Activated CD4-positive, alpha-beta T cell treated with anti-CD3 and anti-CD28 coated beads, Interleukin-2, amount 50 U/mL, for 24 hours (primary cell): ENCODE measurements at places on chromosomes 6 and 20.

GRCh38 chr6:22101163-22101562 is 195.7 kb downstream of the PRL start:
- no peak for DNase-seq

DNA sequence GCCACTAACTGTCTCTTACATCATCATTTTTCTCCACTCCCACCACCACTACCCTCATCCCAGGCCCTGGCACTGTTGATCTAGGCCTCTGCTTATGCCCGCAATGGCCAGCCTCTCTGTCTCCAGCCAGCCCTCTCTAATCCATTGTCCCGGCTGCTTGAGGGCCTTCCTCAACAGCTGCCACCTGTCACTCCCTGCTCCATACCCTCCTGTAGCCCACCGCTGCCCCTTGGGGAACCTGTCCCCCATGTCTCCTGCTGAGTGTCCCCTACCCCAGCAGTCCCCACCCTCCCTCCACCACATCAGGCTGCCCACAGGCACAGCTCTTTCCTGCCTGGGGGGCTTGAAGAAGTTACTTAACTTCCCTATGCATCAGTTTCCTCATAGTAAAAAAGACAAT is 13.4 kb downstream of the TEAD3 start:
- DNase-seq: no peak

- no peak for DNase-seq
Observed at GRCh38 chr6:133972388-133972787, 19.4 kb downstream of the TBPL1 start.

DNA sequence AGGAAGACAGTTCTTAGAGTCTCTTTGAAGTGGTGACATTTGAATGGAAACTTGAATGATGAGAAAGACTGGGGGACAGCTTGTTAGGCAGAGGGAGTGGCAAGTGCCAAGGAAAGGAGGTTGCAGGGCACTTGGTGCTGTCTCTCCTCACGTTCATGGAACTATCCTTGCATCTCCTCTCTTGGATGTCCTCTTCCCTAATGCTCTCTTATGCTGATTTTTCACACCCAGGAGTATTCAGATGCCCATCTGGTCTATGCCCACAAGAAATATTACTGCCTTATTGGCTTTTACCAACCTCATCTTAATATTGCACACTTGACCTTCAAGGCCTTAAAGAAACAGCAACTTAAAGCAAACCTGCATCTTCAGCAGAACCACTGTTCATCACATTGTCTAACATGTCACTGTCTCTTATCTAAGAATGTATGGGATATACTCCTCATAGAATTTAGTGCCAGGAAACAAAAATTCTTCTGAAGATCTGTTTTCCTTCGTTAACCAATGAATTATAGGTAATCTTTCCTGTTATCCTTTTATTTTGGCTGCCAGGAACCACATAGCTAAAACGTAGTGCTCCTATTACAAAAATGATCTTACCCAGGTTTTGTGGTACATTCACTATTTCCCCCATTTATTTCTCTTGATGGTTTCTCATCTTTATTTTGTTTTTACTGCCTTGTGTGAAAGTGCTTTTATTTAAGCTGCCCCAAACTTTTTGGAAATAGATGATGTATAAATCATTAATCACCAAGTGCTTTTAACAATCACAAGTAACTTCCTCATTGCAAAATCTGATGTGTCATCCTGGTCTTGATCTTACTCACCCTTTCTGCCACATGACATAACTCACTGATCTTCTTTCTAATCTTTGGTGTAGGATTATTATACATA is 12.8 kb downstream of the RGS17 start:
- DNase-seq: no peak

- DNase-seq: no peak
Observed at GRCh38 chr20:34954904-34955230, 739 bp downstream of the GSS start.

DNA sequence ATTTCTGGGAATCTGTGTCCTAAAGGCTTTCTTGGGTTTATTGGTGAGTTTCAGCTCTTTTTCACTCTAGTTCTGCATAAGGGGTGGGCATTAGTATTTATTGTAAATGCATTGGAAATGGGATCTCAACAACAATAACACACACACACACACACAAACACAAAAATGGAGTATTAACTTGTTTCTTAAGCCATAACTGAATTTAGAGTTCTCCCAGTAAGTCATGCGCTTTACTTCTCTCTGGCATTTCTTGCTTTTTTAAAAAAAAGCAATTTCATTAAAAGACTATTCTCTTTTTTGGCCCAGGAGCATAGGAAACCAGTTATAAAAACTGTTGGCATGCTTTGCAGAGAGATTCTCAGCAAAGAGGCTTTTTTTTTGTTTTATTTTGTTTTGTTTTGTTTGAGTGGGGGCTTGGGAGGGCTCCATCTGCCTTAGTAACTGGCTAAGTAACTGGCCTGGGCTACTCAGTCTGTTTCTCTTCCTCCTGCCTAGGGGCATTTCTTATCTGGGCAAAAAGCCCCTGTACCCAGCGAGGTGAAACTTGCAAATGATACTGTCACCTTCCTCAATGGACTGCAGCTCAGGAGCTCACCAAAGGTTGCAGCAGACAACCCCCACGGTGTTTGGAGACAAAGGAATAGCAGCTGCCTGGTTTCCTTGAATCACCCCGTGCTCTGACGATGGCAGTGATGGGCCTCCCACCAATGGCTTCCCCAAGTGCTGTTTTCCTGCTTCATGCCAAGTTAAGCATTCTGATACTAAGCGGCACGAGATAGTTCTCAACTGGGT is 128.5 kb downstream of the BCAS1 start:
- no peak for DNase-seq

DNA sequence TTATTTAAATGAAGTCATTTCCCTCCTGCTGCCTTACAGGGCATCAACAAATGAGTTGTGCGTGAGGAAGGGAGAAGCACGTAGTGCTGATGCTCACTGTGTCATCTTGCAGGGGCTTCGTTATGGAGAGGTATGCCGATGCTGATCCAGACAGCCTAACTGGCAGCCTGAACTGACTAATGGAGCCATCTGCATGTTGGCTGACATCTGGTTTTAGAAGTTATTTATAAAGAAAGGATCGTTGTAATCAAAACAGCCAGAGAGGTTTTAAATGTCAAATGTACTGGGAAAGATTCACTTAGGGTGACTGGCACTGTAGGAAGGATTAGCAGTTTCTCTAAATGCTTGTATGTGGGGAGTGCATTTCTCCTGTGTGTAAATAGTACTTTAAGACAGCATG is 54.6 kb downstream of the FARS2 start:
- no peak for DNase-seq

GRCh38 chr6:166440106-166440505 is 57.4 kb upstream of the MPC1 start:
- DNase-seq: no peak

- DNase-seq: peak; percentile 86
Observed at GRCh38 chr6:43769526-43770371, at the start of gene VEGFA. Gene VEGFA, plus strand, starts transcription at chr6:43770211.

GRCh38 chr6:170444811-170445211 is 108.3 kb downstream of the PSMB1 start:
- DNase-seq: no peak

- DNase-seq: no peak
Observed at GRCh38 chr20:5845681-5846615, 95.7 kb downstream of the SHLD1 start.

GRCh38 chr6:28907394-28907793 is 16.4 kb downstream of the TRIM27 start:
- no peak for DNase-seq

DNA sequence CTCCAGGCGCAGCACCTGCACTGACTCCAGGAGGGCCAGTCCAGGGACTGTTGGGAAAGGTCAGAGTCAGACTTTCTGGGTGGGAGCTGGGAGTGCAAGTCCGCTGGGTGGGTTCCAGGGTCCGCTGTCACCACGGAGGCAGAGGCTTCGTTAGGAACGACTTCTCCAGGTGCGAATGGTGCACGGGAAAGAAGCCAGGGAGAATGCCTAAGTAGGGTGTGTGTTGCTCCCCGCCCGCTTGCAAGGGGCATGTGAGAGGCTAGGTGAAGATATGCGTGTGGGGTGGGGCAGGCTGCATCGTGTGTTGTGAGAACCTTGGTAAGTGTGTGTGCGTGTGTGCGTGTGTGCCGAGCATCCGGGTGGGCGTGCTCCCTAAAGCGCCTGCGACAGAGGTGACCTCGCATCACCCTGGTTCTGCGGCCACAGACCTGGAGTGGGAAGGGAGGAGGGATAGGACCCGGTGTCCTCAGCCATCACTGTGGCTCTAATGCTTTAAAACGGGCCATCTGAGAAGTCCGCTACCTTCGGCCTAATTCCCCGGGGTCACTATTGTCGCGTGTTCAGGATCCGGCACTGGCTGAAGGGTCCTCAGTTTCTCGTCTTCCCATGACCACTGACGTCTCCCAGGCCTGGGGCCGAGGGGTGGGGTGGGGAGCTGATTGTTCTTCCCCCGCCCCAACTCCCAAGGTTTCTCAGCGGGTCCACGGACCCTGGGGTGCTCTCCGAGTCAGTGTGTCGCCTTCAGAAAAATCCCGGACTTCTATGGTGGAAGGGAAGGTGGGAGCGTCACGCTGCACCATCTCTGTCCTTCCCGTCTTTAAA is 6.1 kb downstream of the SLC32A1 start:
- DNase-seq: no peak

- no peak for DNase-seq
Observed at GRCh38 chr20:61896058-61896961, 169.4 kb downstream of the TAF4 start.

DNA sequence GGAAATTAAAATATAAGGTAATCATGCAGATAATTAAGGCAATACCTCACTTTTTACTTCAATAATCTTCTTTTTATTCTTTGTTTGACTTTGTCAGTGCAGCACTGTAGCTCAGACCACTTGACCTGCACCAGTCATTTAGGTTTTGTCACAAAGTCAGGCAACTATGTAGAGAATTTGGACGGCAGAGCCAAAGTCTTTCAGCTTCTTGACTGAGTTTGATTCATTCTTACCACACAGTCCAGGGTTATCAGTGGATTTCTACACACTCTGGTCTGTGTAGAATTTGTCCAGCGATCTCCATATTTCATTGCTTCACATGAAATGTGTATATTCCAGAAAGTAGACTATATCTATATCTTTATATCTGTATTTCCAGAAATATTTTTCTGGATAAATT is 107.3 kb downstream of the TFAP2B start:
- DNase-seq: no peak

- no peak for DNase-seq
Observed at GRCh38 chr6:115969207-115969929, 91.3 kb downstream of the FRK start.

GRCh38 chr6:73636048-73636447 is 17.7 kb downstream of the SLC17A5 start:
- DNase-seq: no peak
